ENCODE measurements at places on chromosomes 1 and 21.
A peak's percentile ranks its signal among the peaks of the same experiment; 100 is the strongest.

- no peak for DNase-seq
Measured at GRCh38 chr1:5709976-5710375, 282.2 kb downstream of the NPHP4 start.

DNA sequence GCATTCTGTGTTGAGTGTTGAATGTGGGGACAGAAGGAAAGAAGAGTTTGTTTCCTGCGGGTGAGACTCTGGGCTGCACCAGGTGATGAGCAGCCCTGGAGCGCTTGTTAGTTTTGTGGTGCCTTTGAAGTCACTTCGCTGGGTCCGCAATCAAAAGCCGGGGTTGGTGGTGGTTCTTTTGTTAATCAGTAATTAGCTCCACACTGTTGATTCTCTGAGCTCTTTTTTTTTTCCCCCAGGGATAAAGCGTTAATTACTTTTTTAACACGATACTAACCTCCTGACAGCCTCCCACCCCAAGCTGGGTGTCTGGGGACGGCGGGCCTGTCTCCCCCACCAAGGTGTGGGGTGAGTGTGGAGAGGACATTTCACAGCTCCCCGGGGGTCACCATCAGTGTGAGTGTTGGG lies 56.6 kb downstream of the AGPAT3 start:
- DNase-seq, result peak; percentile 7

GRCh38 chr1:233439721-233440120 lies 112.2 kb downstream of the MAP3K21 start:
- DNase-seq, result no peak

GRCh38 chr1:236326432-236326831 lies 44.7 kb upstream of the ERO1B start:
- no peak for DNase-seq

GRCh38 chr1:194102607-194103006 lies 916.2 kb upstream of the B3GALT2 start:
- DNase-seq, result no peak

DNA sequence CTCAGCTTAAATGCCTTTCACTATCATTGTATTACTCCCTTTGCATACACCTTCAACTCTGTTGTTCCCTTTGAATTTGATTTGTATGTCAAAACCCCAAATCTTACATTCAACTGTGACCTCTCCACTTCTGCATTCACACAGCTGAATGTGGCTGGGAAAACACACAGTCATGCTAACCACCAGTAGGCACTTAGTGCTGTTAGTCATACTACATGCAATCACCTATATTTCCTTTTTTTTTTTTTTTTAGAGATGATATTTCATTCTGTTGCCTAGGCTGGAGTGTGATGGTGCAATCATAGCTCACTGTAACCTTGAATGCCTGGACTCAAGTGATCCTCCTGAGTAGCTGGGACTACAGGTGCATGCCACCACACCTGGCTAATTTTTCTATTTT lies 16.2 kb downstream of the BTBD8 start:
- DNase-seq, result no peak

GRCh38 chr1:8017495-8018197 lies 8.5 kb downstream of the ERRFI1 start:
- no peak for DNase-seq

DNA sequence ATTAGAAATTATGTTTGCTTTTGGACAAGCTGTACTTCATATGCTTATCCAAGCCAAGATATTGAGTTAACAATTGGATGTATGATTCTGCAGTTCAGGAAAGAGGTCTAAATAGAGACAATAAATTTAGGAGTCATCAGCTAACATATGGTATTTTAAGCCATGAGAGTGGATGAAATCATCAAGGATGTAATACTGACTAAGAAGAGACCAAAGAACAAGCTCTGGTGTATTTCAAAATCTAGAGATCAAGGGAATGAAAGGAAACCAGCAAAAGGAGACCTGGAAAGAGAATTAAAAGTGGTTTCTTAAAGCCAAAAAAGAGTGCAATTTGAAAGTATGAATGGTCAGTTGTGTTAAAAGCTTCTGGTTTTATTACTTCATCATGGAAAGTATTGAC lies 183.6 kb upstream of the BEND5 start:
- no peak for DNase-seq

GRCh38 chr21:44423312-44423821 lies 31.9 kb upstream of the LRRC3 start:
- DNase-seq, result no peak

DNA sequence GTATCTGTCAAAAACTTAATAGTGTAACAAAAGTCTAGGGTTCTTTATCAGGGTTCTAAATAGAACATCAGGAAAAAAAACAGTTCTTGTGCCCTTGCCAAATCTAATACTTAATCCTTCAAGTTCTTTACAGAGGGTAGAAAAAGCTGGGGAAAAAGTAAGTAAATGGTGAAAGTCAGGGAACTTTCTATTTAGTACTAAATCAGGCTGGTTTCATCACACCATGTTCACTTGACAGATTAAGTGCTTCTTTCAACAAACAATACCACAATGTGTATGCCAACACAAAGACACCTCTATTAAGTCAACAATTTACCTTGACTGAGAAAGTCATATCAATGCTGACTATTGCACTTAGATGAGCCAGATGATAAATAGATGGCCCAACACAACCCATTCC lies 9.7 kb downstream of the DBT start:
- DNase-seq, result no peak

- no peak for DNase-seq
Measured at GRCh38 chr1:20983297-20983889, 193.3 kb downstream of the EIF4G3 start.

DNA sequence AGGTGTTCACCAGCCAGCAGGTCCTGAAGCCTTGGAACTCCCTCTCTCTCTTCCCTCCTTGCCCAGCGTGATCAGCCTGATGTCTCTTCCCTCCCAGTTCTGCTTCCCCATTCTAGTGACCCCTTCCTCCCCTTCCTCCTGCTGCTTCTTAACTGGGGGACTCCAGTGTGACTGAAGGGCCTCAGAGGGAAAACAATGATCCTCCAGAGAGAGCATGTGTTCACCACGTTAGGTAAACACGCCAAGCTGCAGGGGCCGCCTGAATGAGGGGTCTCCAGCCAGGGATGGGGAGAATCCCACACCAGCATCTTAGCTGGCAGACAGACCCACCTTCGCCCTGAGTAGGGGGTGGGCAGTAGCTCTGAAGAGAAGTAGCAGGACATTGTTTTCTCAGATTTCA lies 124.8 kb downstream of the TMEM53 start:
- no peak for DNase-seq

DNA sequence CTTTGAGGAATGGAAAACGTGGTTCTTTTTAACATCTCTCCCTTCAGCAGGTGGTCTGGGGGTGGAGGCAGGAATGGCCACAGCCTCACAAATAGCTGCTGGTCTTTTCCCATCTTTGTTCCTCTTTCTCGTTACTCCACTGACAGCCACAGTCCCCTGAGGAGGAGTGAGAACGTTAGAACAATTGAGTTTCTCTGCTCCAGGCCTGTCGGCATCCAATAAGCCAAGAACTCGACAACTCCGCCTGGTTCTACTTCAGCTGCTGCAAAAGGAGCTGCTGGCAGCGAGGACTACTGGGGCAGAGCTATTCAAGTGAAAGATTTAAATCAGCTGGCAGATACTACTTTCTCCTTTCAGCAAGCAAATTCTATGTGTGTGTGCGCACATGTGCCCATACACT lies 169.5 kb upstream of the GALNT2 start:
- no peak for DNase-seq

DNA sequence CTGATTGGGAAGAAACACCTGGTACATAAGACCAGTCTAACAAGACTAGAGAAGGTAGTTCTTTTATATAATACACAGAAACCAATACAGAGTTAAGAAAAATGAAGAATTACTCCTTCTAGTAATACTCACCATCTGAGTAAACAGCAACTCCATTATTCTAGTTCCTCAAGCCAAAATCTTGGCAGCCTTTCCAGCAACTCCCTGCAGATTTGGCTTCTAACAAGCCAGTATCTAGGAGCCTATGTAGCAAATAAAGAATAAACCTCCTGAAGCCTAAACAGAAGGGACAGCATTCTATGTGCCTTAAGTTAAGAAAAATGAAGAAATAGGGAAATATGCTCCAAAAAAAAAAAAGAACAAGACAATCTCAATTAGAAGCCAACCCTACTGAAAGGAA lies 24.5 kb downstream of the ERO1B start:
- no peak for DNase-seq

DNA sequence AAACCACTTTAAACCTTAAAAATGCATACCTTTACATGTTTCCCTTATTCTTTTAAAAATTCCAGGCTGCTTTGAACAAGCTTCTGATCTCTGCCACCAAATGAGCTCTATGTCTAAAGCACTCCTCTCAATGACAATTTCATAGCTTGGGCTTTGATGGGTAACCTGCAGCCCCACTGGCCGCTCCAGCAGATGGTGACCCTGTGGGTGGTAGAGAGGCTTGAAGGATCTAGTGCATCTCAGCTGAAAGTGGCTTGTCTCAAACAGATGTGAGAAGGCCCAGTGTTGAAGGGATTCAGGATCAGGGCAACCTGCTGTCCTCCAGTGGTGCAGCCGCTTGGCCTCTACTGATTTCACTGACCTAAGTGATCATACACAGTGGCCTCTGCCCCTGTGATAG lies 84.7 kb upstream of the IRF2BP2 start:
- no peak for DNase-seq

All from stimulated activated naive CD4-positive, alpha-beta T cell treated with Interleukin-2 at 50 U/mL for 16 hours (primary cell).